ENCODE measurements at places on chromosomes 3 and 15. TPM values are rescaled to one million over a fixed set of nuclear protein-coding genes. Genes with fewer than 3 reads are reported as not detected.

BLM gene
- 57.4 TPM for total RNA-seq

CLRN1 gene
- total RNA-seq = not detected

C2CD4B gene
- total RNA-seq = not detected

MCF2L2 gene
- 7.2 TPM for total RNA-seq

P3H2 gene
- total RNA-seq = not detected

CRYGS gene
- 4.6 TPM for total RNA-seq

TM4SF1 gene
- total RNA-seq = not detected

PXYLP1 gene
- 16.5 TPM for total RNA-seq

SCG5 gene
- total RNA-seq = 2.8 TPM

LOXL1 gene
- 5.9 TPM for total RNA-seq

RBMS3 gene
- 0.11 TPM for total RNA-seq

TLR9 gene
- 0.79 TPM for total RNA-seq

CASR gene
- total RNA-seq = not detected

Data from activated CD8-positive, alpha-beta T cell treated with anti-CD3 and anti-CD28 coated beads, Interleukin-2, amount 10 ng/mL, durations not matched to agents 7 days and 5 days (primary cell).